ENCODE measurements at places on chromosomes 6 and 20. TPM values are rescaled to one million over a fixed set of nuclear protein-coding genes. Genes with fewer than 3 reads are reported as not detected.

DNA sequence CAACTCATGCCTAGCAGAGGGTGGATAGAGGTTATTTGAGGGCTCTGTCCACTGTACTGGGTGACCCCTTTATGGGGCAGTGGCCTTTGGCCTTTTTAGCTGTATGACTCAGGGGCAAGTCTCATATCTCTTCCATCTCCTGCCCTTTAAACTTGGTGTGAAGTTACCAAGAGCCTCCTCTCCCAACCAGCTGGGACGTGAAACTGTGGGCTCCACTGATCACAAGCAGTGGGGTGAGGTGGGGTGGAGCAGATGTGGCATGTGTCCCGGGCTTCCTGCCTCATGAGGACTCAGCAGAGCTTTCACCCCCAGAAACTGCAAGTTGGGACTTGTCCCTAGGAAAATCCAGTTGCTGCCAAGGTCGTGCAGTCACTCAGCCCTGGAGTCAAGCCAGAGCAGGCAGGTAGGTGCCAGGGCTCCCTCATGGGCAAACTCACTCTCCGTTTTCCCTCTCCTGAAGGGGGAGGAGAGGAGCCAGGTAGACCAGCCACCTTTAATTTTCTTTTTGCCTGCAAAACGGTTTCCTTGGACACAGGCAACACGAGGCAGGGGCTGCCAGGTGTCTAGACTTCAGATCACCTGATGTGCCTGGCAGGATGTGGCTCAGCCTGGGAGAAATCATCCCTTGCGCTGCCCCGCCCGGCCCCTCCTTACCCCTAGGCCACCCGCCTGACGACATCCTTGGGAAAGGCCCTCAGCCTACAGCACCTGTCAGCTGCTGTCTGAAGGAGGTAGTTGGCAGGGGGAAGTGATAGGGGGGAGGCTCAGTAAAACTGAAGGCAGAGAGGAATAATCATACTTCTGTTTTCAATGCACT, 4.0 kb downstream of the CDKN1A start:
- no peaks in the 10 kb centered on the region for H3K27me3 ChIP-seq
- no peak for DNase-seq
- peak overlapping the region; percentile 5 for H3K4me3 ChIP-seq

DNA sequence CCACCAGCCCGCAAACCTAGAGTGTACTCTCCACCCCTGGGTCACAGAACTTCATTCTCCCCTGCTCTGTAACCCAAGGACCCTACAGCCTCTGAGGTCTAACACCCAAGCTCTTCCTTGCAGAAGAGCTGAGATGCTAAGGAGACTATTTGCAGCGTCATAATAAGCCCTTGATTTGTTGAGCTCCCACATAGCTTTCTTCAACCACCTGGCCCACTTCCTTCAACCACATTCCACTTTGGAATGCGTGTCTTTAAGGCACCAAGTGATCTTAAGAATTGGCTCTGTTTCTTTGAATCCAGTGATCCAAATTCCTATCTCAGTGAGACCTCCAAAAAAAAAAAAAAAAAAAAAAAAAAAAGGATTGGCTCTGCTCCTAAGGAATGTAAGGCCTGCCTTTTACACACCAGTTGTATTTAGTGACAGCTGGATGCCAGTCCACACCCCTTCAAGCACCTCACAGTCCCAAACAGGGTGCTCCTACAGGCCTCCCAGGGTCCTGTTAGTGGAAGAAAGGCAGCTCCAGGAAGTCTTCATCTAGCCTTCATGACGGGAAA, 106.2 kb downstream of the UBE3D start:
- no peaks in the 10 kb centered on the region for H3K4me1 ChIP-seq
- no peaks in the 10 kb centered on the region for H3K36me3 ChIP-seq
- H3K4me3 ChIP-seq = no peak overlapping the region
- no peak for DNase-seq

Gene SLC17A3
- not detected for total RNA-seq

DNA sequence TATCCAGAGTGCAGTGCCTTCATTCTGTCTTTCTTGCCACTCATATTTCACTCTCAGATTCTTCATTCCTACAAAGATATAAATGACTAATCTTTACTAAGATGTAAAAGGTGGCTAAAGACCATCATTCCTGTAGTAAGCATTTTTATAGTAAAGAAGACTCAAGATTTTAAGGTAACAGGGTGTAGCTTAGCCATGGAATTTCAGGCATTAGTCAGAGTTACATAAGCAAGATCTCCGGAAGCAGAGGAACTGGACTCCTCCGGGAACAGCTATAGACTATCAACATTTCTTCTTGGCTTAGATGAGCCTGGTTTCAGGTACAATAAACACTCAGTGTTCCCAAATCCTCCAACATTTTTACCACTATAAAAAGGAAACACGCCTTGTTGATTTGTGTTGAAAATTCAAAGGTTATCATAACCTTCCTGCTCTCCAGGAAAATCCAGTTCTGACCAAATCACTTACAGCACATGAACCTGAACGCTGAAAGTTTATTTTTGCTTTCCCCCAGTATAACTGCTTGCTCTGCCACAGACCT, 23.7 kb downstream of the SERPINB1 start:
- no peak for DNase-seq
- no peaks in the 10 kb centered on the region for H3K36me3 ChIP-seq
- no peaks in the 10 kb centered on the region for H3K27me3 ChIP-seq
- H3K4me3 ChIP-seq = no peak overlapping the region

DNA sequence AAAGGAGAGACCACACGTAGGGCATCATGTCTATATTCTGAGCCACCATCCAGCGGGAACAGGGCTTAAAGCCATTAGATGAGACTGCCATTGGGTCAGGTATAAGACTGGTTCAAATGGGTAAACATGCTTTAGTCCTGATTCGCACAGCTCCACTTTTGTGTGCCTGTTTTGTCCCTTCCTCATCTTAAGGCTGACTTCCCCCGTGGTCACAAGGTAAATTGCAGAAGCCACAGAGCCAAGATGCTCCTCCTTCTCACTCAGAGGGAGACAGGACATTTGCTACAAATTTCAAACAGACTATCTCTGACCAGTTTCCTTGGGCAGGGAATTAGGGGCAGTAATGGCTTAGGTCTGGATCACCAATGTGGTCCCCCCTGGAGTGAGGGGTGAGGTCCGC, 11.4 kb upstream of the IFNGR1 start:
- H3K27ac ChIP-seq = no peak overlapping the region
- no peaks in the 10 kb centered on the region for H3K36me3 ChIP-seq
- H3K27me3 ChIP-seq = no peaks in the 10 kb centered on the region
- H3K4me3 ChIP-seq = no peak overlapping the region
- H3K4me1 ChIP-seq = peaks cover 29% of the 10 kb centered on the region

Gene KCNQ5
- 0.57 TPM for total RNA-seq

DNA sequence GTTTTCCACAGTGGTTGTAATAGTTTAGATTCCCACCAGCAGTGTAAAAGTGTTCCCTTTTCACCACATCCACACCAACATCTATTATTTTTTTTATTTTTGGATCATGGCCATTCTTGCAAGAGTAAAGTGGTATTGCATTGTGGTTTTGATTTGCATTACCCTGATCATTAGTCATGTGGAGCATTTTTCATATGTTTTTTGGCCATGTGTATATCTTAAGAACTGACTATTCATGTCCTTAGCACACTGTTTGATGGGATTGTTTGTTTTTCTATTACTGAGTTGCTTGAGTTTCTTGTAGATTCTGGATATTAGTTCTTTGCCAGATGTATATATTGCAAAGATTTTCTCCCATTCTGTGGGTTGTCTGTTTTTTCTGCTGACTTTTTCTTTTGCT, 820.1 kb downstream of the TENT5A start:
- no peak overlapping the region for H3K27ac ChIP-seq
- H3K4me1 ChIP-seq = no peaks in the 10 kb centered on the region
- H3K4me3 ChIP-seq = no peak overlapping the region
- no peaks in the 10 kb centered on the region for H3K27me3 ChIP-seq
- DNase-seq = no peak

Gene GPLD1
- 39.0 TPM for total RNA-seq

Gene NRSN2
- total RNA-seq = 11.0 TPM

DNA sequence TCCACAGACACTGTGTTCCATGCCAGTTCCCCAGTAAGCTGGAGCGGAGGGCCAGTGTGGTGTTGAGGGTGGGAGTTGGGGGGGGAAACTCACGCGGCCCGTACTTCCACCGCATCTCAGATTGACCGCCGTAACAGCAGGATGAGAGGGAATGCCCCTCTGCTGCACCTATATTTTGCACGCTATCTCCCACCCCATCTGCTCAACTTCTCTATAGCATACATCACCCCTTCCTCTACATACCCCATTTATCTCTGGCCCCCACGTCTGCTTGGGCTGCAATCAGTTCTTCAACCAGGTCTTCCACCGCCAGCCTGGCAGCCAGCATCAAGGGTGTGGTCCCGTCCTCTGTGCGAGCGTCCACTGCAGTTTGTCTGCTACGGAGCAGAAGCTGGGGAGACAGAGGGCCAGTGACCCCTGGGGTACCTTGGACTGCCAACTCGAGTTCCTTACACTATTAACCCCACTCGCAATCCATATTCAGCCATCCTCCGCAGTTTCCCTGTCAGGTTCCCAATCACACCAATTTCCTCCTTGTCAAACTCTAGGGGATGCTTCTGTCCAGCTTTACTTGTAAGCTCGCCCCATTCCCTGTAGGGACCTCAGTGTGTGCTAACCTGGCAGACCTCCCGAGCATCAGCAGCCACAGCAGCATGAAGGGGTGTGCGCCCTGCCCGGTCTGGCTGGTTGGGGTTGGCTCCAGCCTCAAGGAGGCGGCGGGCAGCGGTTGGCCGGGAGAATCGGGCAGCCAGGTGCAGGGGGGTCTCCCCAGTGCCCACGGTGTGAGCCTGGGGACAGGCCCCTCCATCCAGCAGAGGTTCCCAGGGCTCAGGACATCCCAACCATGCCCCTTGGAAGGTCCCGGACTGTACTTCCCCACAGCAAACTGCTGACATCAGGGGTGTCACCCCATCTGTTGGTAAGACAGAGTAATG, 4.5 kb upstream of the GPSM3 start:
- H3K27ac ChIP-seq = peak overlapping the region; percentile 99
- H3K27me3 ChIP-seq = no peaks in the 10 kb centered on the region
- DNase-seq = no peak
- H3K36me3 ChIP-seq = no peaks in the 10 kb centered on the region
- peaks cover 38% of the 10 kb centered on the region for H3K4me1 ChIP-seq

DNA sequence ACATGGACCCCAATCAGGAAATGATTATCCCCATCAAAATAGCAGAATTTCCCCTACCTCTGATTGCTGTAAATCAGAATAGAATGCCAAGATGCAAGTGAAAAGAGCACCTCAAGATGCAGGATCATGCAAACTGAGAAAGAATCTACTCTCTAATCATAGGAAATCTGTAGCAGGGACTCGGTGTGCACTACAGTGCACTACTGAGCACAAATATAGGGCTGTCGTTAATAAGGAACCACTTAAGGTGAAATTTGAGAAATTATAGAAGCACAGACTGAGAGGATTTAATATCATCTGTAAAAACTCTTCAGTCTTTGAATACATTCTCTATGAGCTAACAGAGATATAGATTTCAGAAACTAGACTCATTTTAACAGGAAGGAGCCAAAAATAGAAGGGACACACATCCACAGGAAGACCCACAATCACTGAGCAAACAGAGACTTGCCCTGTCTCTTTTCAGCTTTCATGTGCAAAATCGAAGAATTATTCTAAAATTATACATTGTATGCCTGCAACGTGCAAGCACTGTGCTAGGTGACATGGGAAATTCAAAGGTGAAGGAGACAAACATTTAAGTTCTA, 278.3 kb downstream of the HIVEP2 start:
- no peak overlapping the region for H3K4me3 ChIP-seq
- H3K4me1 ChIP-seq = no peaks in the 10 kb centered on the region
- no peaks in the 10 kb centered on the region for H3K27me3 ChIP-seq
- H3K27ac ChIP-seq = no peak overlapping the region
- H3K36me3 ChIP-seq = no peaks in the 10 kb centered on the region

GRCh38 chr6:139994998-139995397, 620.5 kb upstream of the CITED2 start:
- no peaks in the 10 kb centered on the region for H3K36me3 ChIP-seq
- no peak overlapping the region for H3K27ac ChIP-seq
- no peak for DNase-seq
- no peaks in the 10 kb centered on the region for H3K4me1 ChIP-seq
- no peaks in the 10 kb centered on the region for H3K27me3 ChIP-seq
